ENCODE measurements at places on chromosomes 11 and 22.

DNA sequence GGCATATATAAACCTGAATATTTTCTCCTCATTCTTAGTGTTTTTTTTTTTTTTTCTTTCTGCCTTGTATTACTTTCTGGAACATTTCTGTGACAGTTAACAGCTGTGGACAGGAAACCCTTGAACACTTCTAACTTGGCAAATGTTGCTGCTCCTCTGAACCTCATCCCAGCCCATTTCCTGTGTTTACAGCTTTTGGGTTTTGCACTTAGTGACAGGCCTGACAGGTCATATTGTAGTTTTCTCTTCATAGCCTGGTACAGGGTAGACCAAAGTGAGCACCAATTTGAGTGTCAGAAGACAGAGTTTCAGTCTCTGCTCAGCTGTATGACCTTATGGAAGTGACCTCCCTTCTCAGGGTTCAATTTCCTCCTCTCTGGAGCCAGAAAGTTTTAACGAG is 91.6 kb downstream of the STIM1 start:
- no peaks in the 10 kb centered on the region for H3K36me3 ChIP-seq
- no peaks in the 10 kb centered on the region for H3K27me3 ChIP-seq
- peaks cover 29% of the 10 kb centered on the region for H3K4me1 ChIP-seq

- peak overlapping the region; percentile 95 for H3K27ac ChIP-seq
- DNase-seq = no peak
- peak overlapping the region; percentile 89 for H3K4me3 ChIP-seq
- no peaks in the 10 kb centered on the region for H3K4me1 ChIP-seq
- H3K27me3 ChIP-seq = no peaks in the 10 kb centered on the region
These were observed 937 bp downstream of the TRPT1 start for GRCh38 chr11:64224891-64225607.

DNA sequence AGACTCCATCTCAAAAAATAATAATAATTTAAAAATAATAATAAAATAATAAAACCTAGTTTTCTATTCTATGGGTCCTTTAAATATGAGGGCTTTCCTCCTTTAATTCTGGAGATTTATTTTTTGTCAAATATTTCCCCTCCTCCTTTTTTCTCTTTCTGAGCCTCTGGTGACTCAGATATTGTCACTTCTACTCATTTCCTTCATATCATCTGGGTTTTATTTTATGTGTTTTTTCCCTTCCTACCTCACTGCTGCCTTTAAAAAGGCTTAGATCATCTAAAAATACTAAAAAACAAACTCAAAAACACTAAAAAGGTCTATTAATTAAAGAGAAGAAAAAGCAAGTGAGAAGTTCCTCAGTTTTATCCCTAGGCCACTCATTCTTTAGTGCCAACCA is 138.9 kb downstream of the SPON1 start:
- no peaks in the 10 kb centered on the region for H3K4me1 ChIP-seq
- H3K27ac ChIP-seq = no peak overlapping the region
- no peaks in the 10 kb centered on the region for H3K27me3 ChIP-seq
- DNase-seq = no peak
- no peak overlapping the region for H3K4me3 ChIP-seq
- no peaks in the 10 kb centered on the region for H3K36me3 ChIP-seq

GRCh38 chr11:131614631-131615030 is 244.2 kb downstream of the NTM start:
- no peaks in the 10 kb centered on the region for H3K4me1 ChIP-seq
- DNase-seq = no peak
- H3K4me3 ChIP-seq = no peak overlapping the region
- no peak overlapping the region for H3K27ac ChIP-seq

GRCh38 chr22:26564181-26564580 is 25.8 kb downstream of the TPST2 start:
- H3K27me3 ChIP-seq = no peaks in the 10 kb centered on the region
- no peak overlapping the region for H3K4me3 ChIP-seq
- H3K27ac ChIP-seq = peak overlapping the region; percentile 31
- no peak for DNase-seq
